ENCODE measurements at places on chromosomes 1 and 21. TPM values are rescaled to one million over a fixed set of nuclear protein-coding genes. Genes with fewer than 3 reads are reported as not detected.

Gene NBPF4
- not detected for total RNA-seq

Gene KCNK2
- 4.8 TPM for total RNA-seq

Gene MMP23B
- total RNA-seq: 10.4 TPM

Gene DDR2
- 80.9 TPM for total RNA-seq

Gene CACNA1S
- total RNA-seq: not detected

Gene NFASC
- 1.2 TPM for total RNA-seq

Gene KMO
- not detected for total RNA-seq

Gene MEX3A
- total RNA-seq: 5.1 TPM

Gene NBPF20
- 0.74 TPM for total RNA-seq

Gene IRF6
- 0.59 TPM for total RNA-seq

Gene KIF14
- total RNA-seq: 10.0 TPM

Gene BTBD19
- 1.8 TPM for total RNA-seq

Data from bronchus fibroblast of lung (primary cell).